ENCODE measurements at places on chromosomes 11 and 22. TPM values are rescaled to one million over a fixed set of nuclear protein-coding genes. Genes with fewer than 3 reads are reported as not detected.

PANX2 gene
- 0.62 TPM for total RNA-seq

BCO2 gene
- total RNA-seq: 1.1 TPM

DNA sequence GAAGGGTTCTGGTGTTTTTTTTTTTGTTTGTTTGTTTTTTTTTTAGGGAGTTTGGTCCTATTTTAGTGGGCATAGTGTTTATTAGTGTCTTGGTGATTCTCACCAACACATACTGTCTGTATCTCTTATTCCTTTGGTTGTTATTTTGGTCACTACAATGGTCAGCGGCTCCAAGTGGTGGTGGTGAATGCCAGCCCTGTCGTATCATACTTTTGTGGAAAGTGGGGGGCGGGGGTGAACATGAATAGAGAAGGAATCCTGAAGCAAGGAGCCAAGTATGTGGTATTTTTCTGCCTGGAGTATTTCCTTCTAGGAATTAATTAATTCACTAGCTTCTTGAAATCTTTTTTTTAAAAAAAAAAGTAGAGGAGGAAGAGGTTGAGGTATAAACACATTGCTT is 79.6 kb downstream of the GRK3 start:
- no peak for DNase-seq

DNA sequence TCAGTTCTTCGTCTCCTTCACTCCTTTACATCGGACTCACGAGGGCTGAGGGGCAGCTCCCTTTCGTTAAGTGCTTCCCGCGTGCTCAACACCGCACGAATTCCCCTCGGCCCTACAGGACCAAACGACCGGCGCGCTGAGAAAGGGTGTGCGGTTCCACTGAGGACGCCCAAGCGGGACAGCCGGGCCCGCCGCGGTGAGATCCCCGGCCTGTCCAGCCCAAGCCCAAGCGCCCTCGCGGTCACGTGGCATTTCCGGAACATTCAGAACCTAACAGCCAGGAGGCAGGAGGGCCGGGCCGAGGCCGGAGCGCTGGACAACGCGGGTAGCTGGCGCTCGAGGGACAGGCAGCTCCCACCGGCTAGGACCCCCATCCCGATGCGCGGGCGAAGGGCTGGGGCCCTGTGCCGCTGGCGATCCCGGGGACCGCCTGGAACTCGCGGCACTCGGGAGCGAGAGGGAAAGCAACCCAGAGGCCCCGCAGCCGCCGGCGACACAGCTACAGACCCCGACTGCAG is 737 bp upstream of the STIP1 start:
- DNase-seq: peak; percentile 81

DNA sequence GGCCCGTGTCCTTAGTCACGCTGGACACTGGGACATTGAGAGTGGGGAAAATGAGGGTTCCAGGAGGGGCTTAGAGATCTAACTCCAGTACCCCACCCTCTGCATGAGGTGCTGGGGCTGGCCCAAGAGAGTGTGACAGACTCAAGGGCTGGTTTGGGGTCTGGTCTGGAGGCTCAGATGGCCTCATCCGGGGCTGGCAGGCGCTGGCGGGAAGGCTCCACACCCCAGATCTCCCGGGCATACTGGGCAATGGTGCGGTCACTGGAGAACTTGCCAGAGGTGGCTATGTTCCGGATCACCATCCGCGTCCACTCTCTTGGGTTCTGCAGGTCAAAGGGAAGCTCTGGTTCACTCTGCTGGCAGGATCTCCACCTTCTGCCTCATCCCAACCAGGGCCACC is 2.5 kb upstream of the RASGRP2 start:
- DNase-seq: peak; percentile 19

CCDC88B gene
- 15.1 TPM for total RNA-seq

GRCh38 chr11:77479746-77480352 is 6.0 kb upstream of the PAK1 start:
- DNase-seq: no peak

DNA sequence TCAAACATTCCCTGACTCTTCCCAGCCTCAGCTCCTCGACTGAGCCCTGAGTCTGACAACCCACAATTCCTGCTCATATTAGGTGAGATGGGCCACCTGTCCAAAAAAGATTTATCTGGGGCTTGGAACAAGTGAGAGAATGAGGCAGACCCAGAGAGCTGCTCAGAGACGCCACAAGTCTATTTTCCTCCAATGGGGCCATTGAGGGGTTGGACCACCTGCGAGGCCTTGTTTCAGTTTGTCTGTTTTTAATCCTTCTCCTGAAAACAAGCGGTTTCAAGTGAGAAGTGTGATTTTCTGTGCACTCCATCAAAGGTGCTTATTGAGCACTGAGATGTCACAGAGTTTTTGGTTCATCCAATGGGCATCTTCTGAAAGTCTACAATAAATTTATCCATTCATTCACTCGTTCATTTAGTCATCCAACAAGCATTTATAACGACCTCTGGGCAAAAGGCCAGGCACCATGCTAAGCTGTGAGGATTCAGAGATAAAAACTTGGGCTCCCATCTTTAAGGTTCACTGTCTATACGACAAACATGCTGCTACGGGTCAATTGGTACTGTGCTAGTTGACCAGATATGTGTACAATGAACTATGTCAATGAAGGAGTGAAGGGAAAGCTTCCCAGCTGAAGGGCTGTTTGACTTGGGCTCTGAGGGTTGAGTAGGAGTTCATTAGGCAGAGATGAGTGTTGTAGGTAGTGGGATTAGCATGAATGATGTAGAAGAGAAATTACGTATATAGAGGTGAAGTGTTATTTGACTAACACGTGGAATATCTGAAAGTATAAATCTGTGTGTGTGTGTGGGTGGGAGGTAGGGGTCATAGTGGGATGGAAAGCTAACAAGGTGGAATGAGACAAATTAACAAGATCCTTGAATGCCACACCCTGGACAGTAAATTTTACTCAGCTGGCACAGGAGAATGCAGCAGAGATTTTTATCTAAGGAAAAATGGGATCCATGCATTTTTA is 168.9 kb downstream of the MIAT start:
- no peak for DNase-seq

DNA sequence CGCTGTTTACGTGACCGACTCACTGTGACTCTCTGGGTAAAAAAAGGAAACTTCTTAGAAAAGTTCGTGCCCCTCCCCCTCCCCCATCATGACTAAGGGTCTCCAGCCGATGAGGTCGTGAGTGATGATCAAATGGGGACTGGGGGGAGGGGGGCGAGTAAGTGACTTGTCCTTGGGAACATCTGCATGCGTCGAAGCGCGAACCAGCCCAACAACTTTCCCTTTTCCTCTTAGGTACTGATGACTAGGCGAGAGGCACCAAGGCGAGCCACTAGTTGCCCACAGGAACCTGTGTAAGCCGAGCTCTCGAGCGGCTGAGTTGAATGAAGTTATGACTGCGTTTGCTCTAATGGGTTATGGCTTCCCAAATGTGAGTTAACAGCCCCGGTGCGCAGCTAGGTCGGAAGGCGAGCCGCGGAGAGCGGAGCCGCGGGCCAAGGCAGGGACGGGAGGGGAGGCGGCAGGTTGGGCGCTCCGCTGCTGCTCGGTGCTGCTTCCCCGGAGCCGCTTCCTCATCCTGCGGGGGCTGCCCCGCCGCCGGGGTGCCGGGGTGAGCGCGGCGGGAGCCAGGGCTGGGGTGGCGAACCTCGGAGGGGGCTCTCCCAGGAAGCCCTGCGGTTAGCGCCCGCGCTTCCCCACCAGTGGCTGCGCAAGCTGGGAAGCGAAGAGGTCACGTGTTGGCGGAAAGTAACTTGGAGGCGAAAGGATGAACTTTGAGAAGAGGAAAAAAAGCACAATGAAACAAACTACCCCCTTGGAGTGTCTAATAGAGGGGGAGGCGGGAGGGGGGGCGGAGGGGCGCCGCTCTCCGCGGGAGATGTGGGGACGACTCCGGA is 22.1 kb upstream of the BDNF start:
- DNase-seq: peak; percentile 55

DNA sequence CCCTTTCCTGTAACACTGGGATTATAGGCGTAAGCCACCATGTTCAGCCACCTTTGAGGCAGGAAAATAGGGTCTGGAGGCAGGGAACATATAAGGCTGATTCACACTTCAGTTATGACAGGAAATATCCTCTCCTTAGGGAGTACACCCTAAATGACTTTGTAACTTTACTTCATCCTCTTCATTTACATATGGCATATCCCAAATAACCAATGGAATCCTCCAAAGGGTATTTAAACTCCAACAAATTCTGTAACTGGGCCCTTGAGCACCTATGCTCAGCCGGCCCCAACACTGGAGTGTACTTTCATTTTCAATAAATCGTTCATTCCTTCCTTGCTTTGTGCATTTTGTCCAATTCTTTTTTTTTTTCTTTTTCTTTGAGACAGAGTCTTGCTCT is 1.6 kb upstream of the KAT5 start:
- DNase-seq: no peak

GRCh38 chr11:45851228-45851627 is 4.0 kb downstream of the CRY2 start:
- DNase-seq: no peak

DNA sequence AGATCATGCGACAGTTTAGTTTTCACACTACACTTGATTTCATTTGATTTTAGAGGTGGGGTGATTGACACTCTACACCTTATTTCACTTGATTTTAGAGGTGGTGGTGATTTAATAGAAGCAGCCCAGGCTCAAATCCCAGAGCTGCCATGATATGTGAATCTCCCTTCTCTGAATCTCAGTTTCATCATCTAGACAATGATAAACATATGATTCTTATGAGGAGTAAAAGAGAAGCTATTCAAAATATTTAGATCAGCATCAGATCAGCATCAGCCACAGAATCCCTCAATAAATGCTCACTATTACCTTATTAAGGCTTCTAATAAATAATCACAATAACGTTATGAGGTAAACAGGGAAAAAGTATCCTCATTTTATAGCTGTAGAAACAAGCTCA is 98.8 kb downstream of the MSANTD4 start:
- DNase-seq: peak; percentile 34

DNA sequence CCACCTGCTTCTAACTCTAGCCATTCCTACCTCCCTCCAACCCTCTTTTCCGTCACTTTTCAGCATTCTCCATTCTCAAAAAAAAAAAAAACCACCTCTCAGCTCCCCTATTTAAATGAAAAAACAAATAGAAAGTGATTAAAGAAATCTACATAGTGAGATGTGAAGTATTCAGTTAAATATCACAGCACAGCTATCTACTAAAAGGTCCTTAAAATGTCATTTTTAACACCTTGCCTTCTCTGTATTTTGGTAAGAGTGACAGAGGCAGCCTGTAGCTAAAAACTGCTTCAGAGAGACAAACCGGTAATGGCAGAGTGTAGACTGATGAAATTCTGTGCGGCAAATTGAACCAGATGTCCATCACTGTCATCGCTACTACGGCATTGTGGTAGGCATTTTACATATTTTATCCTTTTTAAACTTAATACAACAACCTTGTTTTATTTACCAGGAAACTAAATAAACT is 346 bp upstream of the ALG9 start:
- DNase-seq: peak; percentile 53

- no peak for DNase-seq
Observed at GRCh38 chr11:20824773-20825172, 155.4 kb downstream of the NELL1 start.

DNA sequence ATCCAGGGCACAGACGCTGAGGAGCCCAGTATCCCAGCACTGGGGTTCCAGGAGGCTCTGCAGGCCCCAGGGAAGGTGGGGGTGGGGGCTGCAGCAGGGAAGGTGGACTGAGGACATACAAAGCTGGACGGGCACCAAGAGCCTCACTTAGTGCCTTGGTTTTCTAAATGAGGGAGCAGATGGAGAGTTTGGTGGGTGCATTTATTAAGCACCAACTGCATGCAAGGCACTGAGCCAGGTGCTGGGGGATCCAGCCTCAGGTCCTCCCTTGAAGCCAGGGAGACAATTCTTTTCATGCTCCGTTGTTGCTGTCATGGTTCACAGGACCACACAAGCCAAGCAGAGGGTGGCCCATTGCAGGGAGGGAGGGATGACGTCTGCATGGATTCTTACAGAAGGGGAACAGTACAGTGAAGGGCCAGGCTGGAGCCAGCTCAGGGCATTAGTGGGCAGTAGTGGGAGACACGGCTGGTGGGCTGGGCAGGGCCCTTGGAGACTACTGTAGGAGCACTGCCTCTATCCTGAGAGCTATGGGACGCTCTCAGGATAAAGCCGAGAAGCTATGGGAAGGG is 65.0 kb downstream of the MACROD1 start:
- DNase-seq: no peak

DNA sequence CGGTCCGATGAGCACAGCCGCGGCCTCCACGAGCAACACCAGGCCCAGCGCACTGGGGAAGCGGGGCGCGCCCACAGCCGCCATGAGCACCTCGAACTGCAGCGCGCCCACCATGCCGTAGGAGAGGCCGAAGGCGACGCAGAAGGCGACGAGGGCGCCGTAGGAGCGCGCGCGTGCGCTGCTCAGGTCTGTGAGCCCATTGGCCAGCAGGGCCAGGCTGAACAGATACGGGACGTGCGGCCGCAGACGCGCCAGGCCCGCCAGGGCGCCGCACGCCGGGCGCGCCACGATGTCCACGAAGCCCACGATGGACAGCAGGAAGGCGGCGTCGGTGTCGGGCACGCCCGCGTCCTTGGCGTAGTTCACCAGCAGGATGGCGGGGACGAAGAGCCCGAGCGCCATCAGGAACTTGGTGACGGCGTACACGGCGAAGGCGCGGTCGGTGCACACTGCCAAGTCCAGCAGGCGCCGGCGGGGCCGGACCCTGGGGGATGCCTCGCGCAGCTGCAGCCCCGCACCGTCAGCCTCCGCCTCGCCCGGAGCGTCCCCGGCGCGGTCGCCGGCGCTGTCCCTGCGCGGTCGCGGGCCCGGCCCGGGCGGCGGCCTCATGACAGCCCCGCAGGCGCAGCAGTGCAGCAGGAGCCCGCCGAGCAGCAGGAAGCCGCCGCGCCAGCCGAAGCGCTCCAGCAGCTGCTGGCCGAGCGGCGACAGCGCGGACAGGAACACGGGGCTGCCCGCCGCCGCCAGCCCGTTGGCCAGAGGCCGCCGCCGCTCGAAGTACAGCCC is 2.9 kb downstream of the SLC16A8 start:
- no peak for DNase-seq

GRCh38 chr22:33917744-33918406 is 2.4 kb downstream of the LARGE1 start:
- DNase-seq: peak; percentile 15

DNA sequence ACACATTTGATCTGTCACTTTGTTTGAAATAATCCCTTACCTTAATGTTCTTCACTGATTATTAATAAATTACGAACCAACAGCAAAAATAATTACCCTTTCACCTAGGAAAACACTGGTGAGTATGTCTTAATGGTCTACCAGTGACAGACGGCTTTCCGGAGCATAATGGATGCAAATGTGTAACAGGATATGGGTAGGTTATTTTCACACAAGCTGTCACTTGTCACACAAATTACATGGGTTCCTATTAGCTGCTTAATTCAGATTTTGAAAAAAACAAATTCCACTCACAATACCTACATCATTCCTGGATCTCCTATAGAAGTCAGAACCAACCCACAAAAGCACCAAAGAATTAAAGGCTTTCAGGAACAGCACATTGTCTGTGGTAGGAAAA is 127.9 kb downstream of the WT1 start:
- no peak for DNase-seq

GRCh38 chr22:38925571-38926041 is 31.8 kb upstream of the APOBEC3A start:
- DNase-seq: no peak

ROM1 gene
- total RNA-seq: 14.9 TPM

SLC22A8 gene
- total RNA-seq: not detected

IGLL5 gene
- not detected for total RNA-seq

OR52N4 gene
- total RNA-seq: not detected

CLCF1 gene
- total RNA-seq: 1.9 TPM

OR8G1 gene
- total RNA-seq: not detected

GRCh38 chr11:44002191-44003093 is 45.3 kb upstream of the ACCSL start:
- DNase-seq: no peak

All from G401 (cell line).